Kidney capillary endothelial cell (primary cell): ENCODE measurements at places on chromosomes 7 and 10.

DNA sequence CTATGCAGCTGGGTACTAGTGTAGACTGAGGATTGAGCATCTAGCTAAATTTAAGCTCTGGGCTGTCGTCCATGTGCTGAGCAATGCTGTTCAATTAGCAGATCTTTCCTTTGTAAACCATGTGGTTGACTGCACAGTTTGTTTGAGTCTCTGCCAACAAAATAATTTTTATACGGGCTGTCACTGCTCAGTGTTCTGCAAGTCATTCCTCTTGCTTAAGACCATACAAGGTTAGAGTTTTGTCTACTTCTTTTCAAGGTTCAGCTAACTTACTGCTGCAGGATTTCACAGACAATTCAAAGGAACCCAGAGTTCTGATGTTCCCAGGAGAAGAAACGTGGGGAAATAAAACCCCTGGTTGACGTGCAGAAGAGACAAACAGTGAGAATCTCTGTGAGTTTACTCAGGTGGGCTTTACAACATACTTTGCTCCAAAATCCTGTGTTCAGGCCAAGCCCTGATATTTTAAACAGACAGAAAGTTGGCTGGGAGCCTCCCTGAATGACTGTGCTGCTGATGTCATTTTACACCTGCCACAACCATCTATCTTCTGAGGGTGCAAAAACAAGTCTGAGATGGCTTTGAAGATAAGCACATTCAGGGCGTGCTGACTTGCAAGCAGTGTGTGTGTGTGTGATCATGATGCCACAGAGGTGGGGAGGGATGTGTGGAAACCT is 177.1 kb upstream of the SVIL start:
- no peak for DNase-seq

DNA sequence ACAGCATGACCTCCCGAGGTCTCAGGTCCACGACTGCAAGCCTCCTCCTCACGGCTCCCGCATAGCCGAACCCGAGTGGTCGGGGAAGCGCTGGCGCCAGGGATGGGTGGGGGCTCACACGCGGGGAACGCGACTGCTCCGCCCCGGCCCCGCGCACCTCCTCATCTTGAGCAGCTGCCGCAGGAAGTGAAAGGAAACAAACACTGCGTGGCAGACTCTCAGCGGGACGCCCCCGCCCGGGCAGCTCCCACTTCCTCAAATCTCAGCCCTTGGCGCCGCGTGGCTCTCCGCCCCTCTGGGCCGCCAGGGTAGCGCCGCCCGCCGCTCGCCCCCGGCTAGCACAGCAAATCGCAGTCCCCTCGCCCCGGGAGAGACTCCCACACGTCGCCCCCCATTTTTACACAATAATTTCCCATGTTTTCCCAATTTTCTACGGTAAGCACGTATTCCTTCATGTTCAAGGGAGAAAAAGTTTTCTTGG is at the start of gene TMEM243:
TSS of gene TMEM243 (minus strand) at position 188 of the 481 bp plus-strand sequence. CDS start 229 bp downstream, outside the sequence.
- DNase-seq: peak; percentile 72

GRCh38 chr7:151818674-151819519 is 58.0 kb downstream of the PRKAG2 start:
- no peak for DNase-seq

DNA sequence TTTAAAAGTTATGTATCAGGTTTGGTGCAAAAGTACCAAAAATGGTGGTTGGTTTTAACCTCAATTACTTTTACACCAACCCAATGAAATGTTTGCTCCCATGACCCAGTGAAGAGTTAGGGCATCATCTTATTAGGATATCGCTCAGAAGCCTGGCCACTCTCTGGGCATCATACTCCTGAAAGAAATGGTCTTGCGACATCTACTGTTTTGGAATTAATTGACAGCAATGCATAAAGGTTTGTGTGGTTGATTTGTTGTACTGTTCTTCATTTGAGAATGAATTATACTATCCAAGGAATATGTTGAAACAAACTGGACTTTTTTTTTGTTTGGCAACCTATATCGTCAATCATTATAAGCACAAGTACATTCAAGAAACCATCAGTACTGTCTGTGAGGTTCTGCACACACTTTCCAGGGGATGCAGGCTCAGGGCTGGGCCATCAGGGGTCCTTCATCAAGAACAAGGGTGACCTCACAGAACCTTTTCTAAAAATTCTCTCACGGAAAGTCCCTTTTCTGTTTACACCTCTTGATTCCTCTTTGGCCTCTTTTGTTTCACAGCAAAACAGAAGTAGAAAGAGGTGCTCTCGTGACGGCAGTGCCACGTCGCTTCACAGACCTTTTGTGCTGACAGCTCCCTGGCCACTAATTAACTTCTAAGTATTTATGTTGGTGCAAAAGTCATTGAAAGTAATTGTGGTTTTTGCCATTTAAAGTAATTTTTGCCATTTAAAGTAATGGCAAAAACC is 117.2 kb upstream of the KLF6 start:
- no peak for DNase-seq

- no peak for DNase-seq
Observed at GRCh38 chr10:113135025-113135424, 185.0 kb downstream of the TCF7L2 start.

GRCh38 chr7:7969306-7970236 is 975 bp downstream of the GLCCI1 start:
- peak; percentile 36 for DNase-seq

DNA sequence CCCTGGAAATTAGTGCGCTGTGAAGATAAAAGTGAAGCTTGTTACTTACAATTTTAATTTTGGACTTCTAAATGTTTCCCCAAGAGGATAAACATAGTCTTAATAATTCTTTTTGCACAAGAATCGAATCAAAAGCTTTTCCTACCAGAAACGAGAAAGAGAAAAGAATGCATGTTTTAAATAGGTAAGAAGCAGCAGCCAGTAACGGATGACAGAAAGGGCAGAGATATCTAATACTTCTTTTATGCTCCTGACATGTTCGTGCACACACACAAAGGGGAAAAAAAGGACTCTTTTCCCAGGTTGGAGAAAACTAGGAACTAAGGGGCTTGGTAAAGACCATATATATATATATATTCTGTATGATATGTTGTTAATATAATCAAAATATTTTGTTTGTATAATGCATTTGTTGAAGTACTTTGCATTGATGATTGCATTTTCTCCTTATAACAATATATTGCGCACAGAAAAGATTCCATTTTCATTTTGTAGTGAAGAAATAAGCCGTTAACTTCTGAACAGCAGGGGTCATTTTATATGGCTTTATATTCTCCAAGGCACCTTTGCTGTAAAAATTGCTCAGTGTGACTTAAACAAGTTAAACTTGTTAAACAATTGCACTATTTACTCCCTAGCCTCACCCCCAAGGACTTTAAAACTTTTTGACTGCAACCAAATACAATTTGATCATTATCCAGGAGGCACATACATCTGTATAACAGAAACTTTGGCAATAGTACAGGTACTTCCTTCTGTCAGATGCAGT is 2.2 kb downstream of the PRKAR2B start:
- no peak for DNase-seq

DNA sequence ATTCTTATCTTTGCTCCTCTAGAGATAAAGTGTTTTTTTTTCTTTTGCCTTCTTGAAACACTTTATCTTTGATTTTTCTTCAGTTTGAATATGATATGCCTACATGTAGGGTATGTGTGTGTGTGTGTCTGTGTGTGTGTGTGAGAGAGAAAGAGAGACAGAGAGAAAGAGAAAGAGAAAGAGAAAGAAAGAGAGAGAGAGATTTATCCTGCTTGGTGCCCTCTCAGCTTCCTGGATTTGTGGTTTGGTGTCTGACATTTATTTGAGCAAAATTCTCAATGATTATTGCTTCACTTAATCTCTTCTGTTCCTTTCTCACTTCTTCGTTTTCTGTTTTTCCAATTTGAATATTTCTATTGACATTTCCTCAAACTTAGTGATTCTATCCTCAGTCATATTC is 60.3 kb downstream of the RAB18 start:
- DNase-seq: no peak

GRCh38 chr7:36145686-36146085 is 7.4 kb upstream of the EEPD1 start:
- DNase-seq: no peak

GRCh38 chr10:79132681-79133381 is 64.1 kb downstream of the ZMIZ1 start:
- DNase-seq: no peak

DNA sequence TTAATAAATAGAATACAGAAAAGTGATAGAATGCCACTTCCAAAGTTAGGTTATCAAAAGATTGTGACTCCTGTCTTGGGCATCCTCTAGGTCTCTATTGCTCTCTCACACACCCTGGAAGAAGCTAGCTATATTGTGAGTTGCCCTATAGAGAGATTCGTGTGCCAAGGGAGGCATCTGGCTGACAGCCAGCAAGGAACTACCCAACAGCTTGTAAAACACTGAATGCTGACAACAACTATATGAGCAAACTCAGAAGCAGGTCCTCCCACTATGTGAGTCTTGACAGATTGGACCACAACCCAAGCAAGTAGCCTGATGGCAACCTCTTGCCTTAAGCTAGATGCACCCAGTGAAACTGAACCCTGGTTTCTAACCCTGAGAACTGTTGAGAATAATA is 55.7 kb upstream of the CDK14 start:
- DNase-seq: no peak

GRCh38 chr10:14060320-14061070 is 270.2 kb downstream of the FRMD4A start:
- DNase-seq: no peak

GRCh38 chr7:155710031-155710430 is 65.6 kb downstream of the RBM33 start:
- DNase-seq: no peak

DNA sequence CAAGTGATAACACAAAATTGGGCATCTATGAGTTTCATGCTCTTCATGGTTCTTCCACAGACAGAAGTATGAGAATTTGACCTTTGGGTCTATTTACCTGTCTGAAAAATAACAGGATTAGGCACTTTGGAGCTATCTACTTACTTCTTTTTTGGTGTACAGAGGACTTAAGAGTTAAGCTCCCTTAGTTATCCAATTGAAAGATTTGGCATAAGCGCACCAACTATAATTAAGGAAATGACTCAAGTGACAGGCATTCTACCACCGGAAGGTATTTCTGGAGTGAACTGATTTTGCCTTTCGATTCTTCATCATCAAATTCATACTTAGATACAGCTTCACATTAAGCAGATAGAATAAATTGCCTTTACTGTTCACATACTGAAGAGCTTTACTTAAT is 43.9 kb downstream of the IFIT5 start:
- peak; percentile 80 for DNase-seq

GRCh38 chr10:78211561-78212051 is 177.9 kb downstream of the RPS24 start:
- DNase-seq: peak; percentile 18

GRCh38 chr10:26437637-26438461 is at the start of gene APBB1IP:
APBB1IP (plus strand) TSS chr10:26438341; CDS start chr10:26492327, 53,986 bp downstream.
- DNase-seq: no peak

DNA sequence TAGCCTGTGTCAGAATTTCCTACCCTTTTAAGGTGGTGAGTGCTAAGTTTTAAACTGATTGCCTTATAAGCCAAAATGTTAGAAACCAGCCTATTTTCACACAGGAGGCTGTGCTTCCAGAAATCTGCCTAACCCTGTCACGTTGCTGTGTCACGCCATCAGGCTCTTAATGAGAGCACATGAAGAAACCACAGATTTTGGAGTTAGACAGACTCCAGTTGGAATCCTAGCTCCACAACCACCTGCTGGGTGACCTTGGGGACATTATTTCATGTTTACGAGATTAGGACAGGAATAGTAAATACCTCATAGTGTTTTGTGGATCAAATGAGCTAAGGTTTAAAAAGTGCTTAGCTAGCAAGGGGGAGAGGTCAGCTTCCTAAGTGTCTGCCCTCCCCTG is 321.8 kb downstream of the DPP6 start:
- no peak for DNase-seq

- no peak for DNase-seq
Observed at GRCh38 chr7:96173781-96174180, 148.1 kb downstream of the SLC25A13 start.
